ENCODE measurements at places on chromosomes 16 and 17. TPM values are rescaled to one million over a fixed set of nuclear protein-coding genes. Genes with fewer than 3 reads are reported as not detected.

The ZSCAN10 gene
- not detected for total RNA-seq

- peak; percentile 85 for DNase-seq
- no peaks in the 10 kb centered on the region for H3K4me1 ChIP-seq
- H3K27ac ChIP-seq = peak overlapping the region; percentile 36
- no peaks in the 10 kb centered on the region for H3K36me3 ChIP-seq
- H3K27me3 ChIP-seq = no peaks in the 10 kb centered on the region
- peak overlapping the region; percentile 79 for H3K4me3 ChIP-seq
Measured at GRCh38 chr17:30104575-30105339, 11.9 kb upstream of the NSRP1 start.

GRCh38 chr17:60602385-60602742 is 2.4 kb downstream of the PPM1D start:
- H3K4me1 ChIP-seq = no peaks in the 10 kb centered on the region
- no peaks in the 10 kb centered on the region for H3K27me3 ChIP-seq
- no peak for DNase-seq
- H3K36me3 ChIP-seq = no peaks in the 10 kb centered on the region

DNA sequence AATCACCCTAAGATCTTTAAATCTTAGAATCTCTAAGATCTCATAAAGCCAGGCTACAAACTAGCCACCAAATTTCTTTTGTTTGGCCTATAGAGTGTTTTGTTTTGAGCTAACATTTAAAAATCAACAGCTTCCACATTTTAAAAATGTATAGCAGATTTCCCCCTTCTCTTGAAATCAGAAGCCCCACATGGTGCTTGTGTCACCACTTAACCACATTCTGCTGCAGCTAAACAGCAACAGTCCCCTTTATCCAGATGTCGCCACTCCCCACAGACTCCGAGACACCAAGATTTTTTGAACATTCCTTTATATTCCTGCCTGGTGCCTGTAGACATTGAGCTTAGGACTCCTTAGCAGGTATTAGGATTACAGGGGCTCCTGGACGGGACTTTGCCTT is 16.0 kb downstream of the GUCY2D start:
- no peaks in the 10 kb centered on the region for H3K36me3 ChIP-seq
- H3K4me3 ChIP-seq = no peak overlapping the region
- H3K27ac ChIP-seq = no peak overlapping the region

- H3K4me3 ChIP-seq = no peak overlapping the region
- H3K4me1 ChIP-seq = no peaks in the 10 kb centered on the region
- no peak overlapping the region for H3K27ac ChIP-seq
- no peak for DNase-seq
- no peaks in the 10 kb centered on the region for H3K27me3 ChIP-seq
Measured at GRCh38 chr16:54952195-54952594, 21.5 kb downstream of the IRX5 start.

GRCh38 chr16:8548166-8548565 is 42.1 kb downstream of the TMEM114 start:
- no peaks in the 10 kb centered on the region for H3K36me3 ChIP-seq
- H3K4me3 ChIP-seq = no peak overlapping the region
- H3K4me1 ChIP-seq = no peaks in the 10 kb centered on the region
- H3K27me3 ChIP-seq = no peaks in the 10 kb centered on the region
- DNase-seq = no peak
- H3K27ac ChIP-seq = no peak overlapping the region

All from aorta (tissue), 5 donors.